Panc1 (cell line): ENCODE measurements at places on chromosomes 2 and 18. TPM values are rescaled to one million over a fixed set of nuclear protein-coding genes. Genes with fewer than 3 reads are reported as not detected.

The PLB1 gene
- total RNA-seq = 0.80 TPM

The LRRTM4 gene
- 0.23 TPM for total RNA-seq

The SLC9A4 gene
- total RNA-seq = not detected

The DSG4 gene
- not detected for total RNA-seq

The UGT1A4 gene
- not detected for total RNA-seq

The MAB21L4 gene
- 0.21 TPM for total RNA-seq

The ASB18 gene
- total RNA-seq = not detected

The CRYBA2 gene
- not detected for total RNA-seq

The CYBRD1 gene
- total RNA-seq = 2.5 TPM

The TXNL1 gene
- 58.3 TPM for total RNA-seq

The DNER gene
- 0.31 TPM for total RNA-seq

The LIMS3 gene
- 2.6 TPM for total RNA-seq

The SLC9A2 gene
- 4.1 TPM for total RNA-seq

The CLEC4F gene
- total RNA-seq = not detected

The SLC8A1 gene
- total RNA-seq = 0.59 TPM

The INHA gene
- total RNA-seq = 1.2 TPM

DNA sequence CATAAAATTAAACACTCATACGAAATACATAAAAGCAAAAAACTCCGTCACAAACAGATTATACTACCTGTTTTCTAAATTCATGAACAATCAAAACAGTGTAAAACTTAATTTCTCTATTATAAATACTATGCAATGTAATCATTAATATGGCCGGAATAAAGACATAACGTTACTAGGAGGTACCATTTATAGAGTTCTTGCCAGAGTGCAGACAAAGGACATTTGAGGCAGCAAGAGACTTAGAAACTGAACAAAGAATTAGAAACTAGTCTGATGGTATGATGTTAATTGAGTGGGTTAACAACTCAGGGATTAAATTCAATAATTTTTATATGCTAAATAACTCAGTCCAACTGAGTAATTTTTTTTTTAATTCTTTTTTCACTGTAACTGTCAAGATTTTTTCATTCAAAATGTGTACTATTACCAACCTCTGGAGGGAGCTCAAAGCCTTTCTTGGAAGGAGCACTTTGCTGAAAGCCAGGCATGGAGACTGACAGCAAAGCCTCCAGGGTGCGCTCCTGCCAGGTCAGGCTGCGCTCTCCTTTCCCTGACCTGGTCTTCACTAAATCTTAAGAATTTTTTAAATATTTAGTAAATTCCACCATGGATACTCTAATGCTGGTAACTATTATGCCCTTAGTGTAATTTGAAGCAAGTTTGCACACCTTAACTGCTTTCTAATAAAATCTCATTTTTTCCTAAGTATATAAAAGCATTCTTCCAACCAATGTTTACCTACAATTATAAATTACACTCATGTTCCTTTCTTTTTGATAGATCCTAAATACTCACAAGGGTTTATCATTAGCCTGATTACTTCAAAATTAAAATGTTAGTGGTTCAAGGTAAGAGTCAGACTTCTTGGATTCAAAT is 34.1 kb downstream of the WDR35 start:
- H3K27ac ChIP-seq = no peak overlapping the region
- H3K4me3 ChIP-seq = no peak overlapping the region
- DNase-seq = peak; percentile 24

- H3K27ac ChIP-seq = no peak within 1 kb of the TSS
- no peak for DNase-seq
- peaks cover 4% of the 10 kb centered on the region; the same call in 1 of the 2 replicates for H3K4me1 ChIP-seq
- H3K4me3 ChIP-seq = peak within 1 kb of the TSS; percentile 36
- H3K27me3 ChIP-seq = peaks cover 34% of the 10 kb centered on the region
Observed at GRCh38 chr2:26847655-26848335, at the start of gene DPYSL5. Gene DPYSL5, plus strand, starts transcription at chr2:26848132. Its CDS starts 50,368 bp downstream, at chr2:26898500.

DNA sequence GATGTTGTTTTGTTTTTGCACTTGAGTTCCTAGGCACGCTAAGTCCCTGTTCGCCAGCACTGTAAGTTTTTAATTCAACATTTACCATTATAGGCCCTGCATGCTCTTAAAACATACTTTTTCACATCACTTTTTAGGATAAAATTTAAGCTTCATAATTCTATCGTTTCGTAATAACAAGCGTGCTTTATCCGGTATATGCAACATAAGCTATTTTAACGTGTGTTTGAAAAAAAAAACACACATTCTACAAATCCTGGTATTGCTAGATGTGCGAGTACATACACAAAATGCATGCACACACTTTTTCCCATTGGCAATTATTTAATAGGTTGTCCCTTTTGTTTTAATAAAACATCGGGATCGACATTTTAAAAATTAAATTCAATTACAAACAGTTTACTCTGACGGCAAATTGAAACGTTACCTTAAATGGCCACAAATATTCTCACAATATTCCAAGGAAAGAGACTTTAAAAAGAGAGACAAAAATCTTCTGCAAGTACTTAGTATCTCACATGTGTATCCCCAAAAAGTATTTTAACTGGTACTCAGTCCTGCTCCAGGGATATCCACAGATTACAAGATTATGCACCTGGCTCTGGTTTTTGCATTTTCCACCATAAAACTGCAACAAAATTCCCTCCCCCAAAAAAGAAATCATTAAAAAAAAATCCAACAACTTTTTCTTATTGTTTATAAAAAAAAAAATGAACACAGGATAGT is 1.0 kb upstream of the TCF4 start:
- H3K27me3 ChIP-seq = no peaks in the 10 kb centered on the region
- H3K27ac ChIP-seq = no peak overlapping the region
- no peaks in the 10 kb centered on the region for H3K36me3 ChIP-seq

- no peaks in the 10 kb centered on the region for H3K27me3 ChIP-seq
- no peaks in the 10 kb centered on the region for H3K4me1 ChIP-seq
- H3K36me3 ChIP-seq = no peaks in the 10 kb centered on the region
- H3K27ac ChIP-seq = no peak overlapping the region
- no peak for DNase-seq
Observed at GRCh38 chr18:59861009-59861408, 38.8 kb upstream of the PMAIP1 start.

GRCh38 chr2:241609859-241610793 is 26.8 kb downstream of the THAP4 start:
- no peak for DNase-seq
- peak overlapping the region; percentile 91 for H3K27ac ChIP-seq
- H3K36me3 ChIP-seq = peaks cover 4% of the 10 kb centered on the region
- peaks cover 5% of the 10 kb centered on the region; the same call in 1 of the 2 replicates for H3K4me1 ChIP-seq

DNA sequence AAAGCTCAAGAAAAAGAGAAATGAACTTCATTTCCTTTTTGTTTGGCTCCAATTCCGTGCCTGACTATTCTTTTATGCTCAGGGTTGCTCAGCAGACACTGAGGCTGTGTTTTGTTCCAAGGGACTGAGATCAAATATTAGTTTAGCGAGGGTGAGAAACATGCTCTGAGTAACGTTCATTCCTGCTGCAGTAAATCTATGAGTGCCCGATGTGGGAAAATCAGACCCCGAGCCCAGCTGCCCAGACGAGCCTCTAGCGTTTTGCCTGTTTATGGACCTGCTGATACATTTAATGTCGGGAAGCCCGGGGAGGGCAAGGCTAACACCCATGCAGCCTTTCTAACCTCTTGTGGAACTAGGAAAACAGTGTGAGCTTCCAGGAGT is 119.2 kb downstream of the VAPA start:
- H3K36me3 ChIP-seq = no peaks in the 10 kb centered on the region
- no peak for DNase-seq
- H3K27ac ChIP-seq = no peak overlapping the region
- no peaks in the 10 kb centered on the region for H3K4me1 ChIP-seq
- no peaks in the 10 kb centered on the region; the same call in 1 of the 2 replicates for H3K27me3 ChIP-seq

GRCh38 chr2:74917702-74918619 is 40.5 kb upstream of the POLE4 start:
- peak; percentile 64 for DNase-seq
- no peak overlapping the region for H3K4me3 ChIP-seq
- H3K27me3 ChIP-seq = no peaks in the 10 kb centered on the region
- no peaks in the 10 kb centered on the region for H3K36me3 ChIP-seq

GRCh38 chr2:205763708-205764211 is 81.5 kb downstream of the NRP2 start:
- no peaks in the 10 kb centered on the region for H3K36me3 ChIP-seq
- DNase-seq = no peak
- no peak overlapping the region for H3K27ac ChIP-seq
- H3K4me3 ChIP-seq = no peak overlapping the region
- H3K4me1 ChIP-seq = no peaks in the 10 kb centered on the region

DNA sequence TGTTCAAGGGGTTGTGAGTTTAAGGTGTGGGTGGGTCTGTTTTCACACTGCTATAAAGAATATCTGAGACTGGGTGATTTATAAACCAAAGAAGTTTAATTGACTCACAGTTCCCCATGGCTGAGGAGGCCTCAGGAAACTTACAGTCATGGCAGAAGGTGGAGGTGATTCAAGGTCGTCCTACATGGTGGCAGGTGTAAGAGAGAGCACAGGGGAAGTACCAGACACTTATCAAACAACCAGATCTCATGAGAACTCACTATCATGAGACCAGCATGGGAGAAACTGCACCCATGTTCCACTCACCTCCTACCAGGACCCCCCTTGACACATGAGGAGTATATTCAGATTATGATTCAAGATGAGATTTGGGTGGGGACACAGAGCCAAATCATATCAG is 38.0 kb downstream of the RHBDD1 start:
- no peak for DNase-seq
- no peaks in the 10 kb centered on the region for H3K27me3 ChIP-seq
- H3K4me3 ChIP-seq = no peak overlapping the region
- no peaks in the 10 kb centered on the region for H3K4me1 ChIP-seq
- no peak overlapping the region for H3K27ac ChIP-seq

- DNase-seq = no peak
- H3K36me3 ChIP-seq = no peaks in the 10 kb centered on the region; the same call in 1 of the 2 replicates
- H3K4me1 ChIP-seq = no peaks in the 10 kb centered on the region; the same call in 1 of the 2 replicates
- no peak overlapping the region for H3K27ac ChIP-seq
- no peaks in the 10 kb centered on the region for H3K27me3 ChIP-seq
- no peak overlapping the region for H3K4me3 ChIP-seq
Observed at GRCh38 chr18:21047126-21047525, 64.5 kb downstream of the ROCK1 start.

- DNase-seq = no peak
- no peak overlapping the region for H3K4me3 ChIP-seq
- H3K27me3 ChIP-seq = peaks cover 2% of the 10 kb centered on the region; the same call in 1 of the 2 replicates
Observed at GRCh38 chr2:40242315-40242714, 209.6 kb downstream of the SLC8A1 start.

DNA sequence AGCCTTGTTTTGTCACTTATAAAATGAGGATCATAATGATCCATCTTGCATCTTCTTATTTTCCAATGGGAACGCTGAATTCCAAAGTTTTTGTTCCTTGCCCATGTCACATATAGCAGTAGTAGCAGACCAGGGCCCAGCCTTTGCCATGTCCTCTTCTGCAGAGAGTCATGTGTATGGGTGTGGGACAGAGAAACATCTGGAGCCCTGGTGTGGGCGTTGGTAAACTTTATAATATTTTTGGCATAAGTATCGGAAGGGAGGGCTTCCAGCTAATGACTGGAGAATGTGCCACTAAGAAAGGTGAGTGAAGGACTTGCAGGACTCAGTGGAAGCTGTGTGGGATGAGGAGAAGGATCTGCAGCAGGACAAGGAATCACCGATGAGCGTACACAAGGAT is 157.2 kb downstream of the NCKAP5 start:
- no peaks in the 10 kb centered on the region for H3K36me3 ChIP-seq
- no peak overlapping the region for H3K27ac ChIP-seq
- H3K4me1 ChIP-seq = no peaks in the 10 kb centered on the region
- H3K4me3 ChIP-seq = no peak overlapping the region
- DNase-seq = no peak

- H3K4me3 ChIP-seq = no peak overlapping the region
- no peaks in the 10 kb centered on the region for H3K36me3 ChIP-seq
- no peaks in the 10 kb centered on the region for H3K4me1 ChIP-seq
- no peak for DNase-seq
- no peaks in the 10 kb centered on the region for H3K27me3 ChIP-seq
Observed at GRCh38 chr2:212940816-212941215, 210.6 kb downstream of the IKZF2 start.

GRCh38 chr18:10086458-10087210 is 172.8 kb downstream of the VAPA start:
- H3K36me3 ChIP-seq = no peaks in the 10 kb centered on the region
- no peak overlapping the region for H3K4me3 ChIP-seq
- H3K4me1 ChIP-seq = no peaks in the 10 kb centered on the region
- no peak overlapping the region for H3K27ac ChIP-seq
- peaks cover 2% of the 10 kb centered on the region; the same call in 1 of the 2 replicates for H3K27me3 ChIP-seq

DNA sequence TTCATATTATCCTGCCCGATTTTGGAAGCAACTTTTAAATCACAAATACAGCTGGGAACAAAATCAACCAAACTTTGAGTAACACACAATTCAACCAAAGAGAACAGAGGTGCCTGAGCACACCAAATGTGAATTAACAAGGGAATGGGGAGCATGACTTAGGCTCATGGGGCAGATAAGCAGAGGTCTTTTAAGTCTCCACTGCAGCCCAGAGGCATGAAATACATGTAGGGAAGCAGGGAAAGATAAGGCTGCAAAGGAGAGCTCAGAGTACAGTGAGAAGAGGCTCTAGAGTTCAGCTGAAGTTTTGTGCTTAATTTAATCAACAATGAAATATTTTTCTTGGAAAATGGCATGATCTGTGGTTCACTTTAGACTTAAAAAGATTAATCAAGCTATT is 49.0 kb downstream of the CYTIP start:
- no peaks in the 10 kb centered on the region for H3K36me3 ChIP-seq
- no peak for DNase-seq
- H3K27me3 ChIP-seq = no peaks in the 10 kb centered on the region
- no peaks in the 10 kb centered on the region for H3K4me1 ChIP-seq
- no peak overlapping the region for H3K4me3 ChIP-seq

- H3K4me3 ChIP-seq = no peak overlapping the region
- no peaks in the 10 kb centered on the region for H3K4me1 ChIP-seq
- H3K36me3 ChIP-seq = no peaks in the 10 kb centered on the region
- H3K27ac ChIP-seq = no peak overlapping the region
- H3K27me3 ChIP-seq = no peaks in the 10 kb centered on the region; the same call in 1 of the 2 replicates
Observed at GRCh38 chr2:19416784-19417684, 58.6 kb upstream of the OSR1 start.

DNA sequence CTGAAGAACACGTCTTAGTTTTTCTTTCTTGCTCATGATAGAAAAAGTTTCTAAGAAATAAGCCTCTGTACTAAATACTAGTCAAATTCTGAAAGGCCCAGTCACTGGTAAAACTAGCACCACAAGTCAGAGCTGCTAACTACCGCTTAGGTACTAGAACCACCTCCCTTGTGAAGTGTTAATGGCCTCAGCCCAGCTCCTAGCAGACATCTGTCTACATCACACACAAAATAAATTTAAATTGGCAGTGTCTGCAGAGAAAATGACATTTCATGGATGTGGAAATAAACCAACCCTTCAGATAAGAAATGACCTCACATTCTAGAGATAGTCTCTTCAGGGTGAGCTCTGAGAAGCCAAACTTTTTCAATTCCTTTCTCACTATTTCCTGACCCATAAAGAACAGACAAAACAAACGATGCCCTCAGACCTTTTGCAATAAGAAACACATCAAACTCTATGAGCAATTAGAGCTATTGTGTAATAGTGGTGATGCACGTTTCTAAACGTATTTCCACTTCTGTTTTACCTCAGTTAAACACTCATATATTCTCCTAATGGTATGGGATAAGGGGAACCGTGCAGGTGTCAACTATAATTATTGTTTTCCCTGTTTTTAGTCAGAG is 70.3 kb upstream of the DSG1 start:
- no peak overlapping the region for H3K27ac ChIP-seq
- no peaks in the 10 kb centered on the region for H3K36me3 ChIP-seq
- H3K4me3 ChIP-seq = no peak overlapping the region
- no peaks in the 10 kb centered on the region; the same call in 1 of the 2 replicates for H3K4me1 ChIP-seq
- DNase-seq = no peak

GRCh38 chr18:33578518-33579348 is 714 bp downstream of the ASXL3 start:
- DNase-seq = no peak
- H3K4me1 ChIP-seq = peaks cover 9% of the 10 kb centered on the region; the same call in 1 of the 2 replicates
- H3K27me3 ChIP-seq = peaks cover 43% of the 10 kb centered on the region
